HAP-1 (cell line): ENCODE measurements at places on chromosomes 5 and 9.

DNA sequence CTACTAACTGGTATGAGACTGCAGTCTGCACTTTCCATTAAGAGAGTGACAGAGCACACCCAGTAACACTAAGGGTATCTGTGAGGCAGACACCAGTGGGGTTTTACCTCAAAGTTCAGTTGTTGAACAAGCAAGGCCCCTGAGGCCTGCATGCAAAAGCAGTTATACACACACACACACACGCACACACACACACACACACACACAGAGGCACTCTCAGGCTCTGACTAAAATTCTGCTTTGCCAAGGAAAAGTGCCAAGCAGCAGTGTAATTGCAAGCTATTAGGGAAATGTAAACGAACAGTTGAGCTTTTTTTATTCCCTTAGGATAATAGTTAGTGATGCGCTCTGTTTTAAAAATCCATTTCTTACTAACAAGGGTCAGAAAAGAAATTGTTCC, 377.1 kb downstream of the SPOCK1 start:
- DNase-seq = no peak

GRCh38 chr5:32362527-32362926, 49.8 kb upstream of the MTMR12 start:
- no peak for DNase-seq

- no peak for DNase-seq
Measured at GRCh38 chr9:122055701-122056100, 37.4 kb downstream of the TTLL11 start.

GRCh38 chr5:148565148-148565547, 89.2 kb downstream of the HTR4 start:
- DNase-seq = no peak

- DNase-seq = no peak
Measured at GRCh38 chr5:66224274-66224673, 80.2 kb downstream of the SREK1 start.

DNA sequence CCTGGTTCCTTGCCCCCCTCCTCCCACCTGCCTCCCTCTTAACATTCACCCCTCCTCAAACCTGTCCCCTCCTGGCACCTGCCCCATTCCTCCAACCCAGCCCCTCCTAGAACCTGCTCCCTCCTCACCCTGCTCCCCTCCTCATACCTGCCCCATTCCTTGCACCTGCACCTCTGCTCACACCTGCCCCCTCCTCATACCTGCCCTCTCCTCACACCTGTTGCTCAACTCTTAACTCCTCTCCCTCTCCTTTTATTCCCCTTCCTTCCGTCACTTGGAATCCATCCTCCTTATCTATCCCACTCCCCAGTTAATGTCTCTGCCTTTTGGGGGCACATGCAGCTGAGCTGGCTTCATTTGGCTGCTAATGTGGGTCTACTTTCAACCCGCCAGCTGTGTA, 712.1 kb downstream of the MTRR start:
- DNase-seq = no peak

DNA sequence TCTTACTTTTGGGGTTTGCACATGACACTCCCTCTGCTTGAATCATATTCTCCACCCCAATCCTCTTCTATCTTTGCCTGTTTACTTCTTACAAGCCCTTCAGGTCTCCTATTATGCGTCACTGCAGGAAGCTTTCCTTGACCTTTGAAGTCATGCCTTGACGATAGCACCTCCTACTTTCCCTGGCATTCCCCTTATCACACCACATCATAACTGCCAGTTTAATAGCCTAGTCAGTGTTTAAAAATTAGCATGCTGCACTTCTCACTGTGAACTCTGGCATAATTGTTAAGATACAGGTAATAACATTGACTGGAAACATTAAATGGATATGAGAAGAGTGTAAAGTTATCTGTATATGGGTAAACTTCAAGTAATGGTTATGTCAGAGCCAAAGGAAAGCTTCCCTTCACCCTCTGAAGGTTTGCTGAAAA, 37.1 kb upstream of the CEP120 start:
- no peak for DNase-seq

DNA sequence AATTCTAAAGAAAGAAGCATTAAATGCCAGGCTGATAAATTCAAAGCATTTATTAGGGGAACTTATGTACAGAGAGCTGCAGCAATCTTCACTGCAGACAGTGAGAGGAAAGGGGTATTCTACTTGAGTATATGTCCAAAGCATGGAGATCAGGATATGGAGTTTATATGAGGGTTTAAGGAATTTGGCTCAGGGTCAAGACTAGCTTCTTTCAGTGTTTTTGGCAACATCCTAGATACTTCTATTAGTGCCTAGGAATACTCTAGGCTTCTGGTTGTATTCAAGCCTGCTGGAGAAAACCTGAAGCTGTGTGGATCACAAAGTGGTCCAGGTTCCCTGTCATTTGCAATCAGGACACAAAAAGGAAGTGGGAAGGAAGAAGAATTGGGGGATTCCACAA, 194.6 kb downstream of the CETN3 start:
- no peak for DNase-seq

GRCh38 chr5:120255214-120255613, 208.9 kb upstream of the PRR16 start:
- no peak for DNase-seq

DNA sequence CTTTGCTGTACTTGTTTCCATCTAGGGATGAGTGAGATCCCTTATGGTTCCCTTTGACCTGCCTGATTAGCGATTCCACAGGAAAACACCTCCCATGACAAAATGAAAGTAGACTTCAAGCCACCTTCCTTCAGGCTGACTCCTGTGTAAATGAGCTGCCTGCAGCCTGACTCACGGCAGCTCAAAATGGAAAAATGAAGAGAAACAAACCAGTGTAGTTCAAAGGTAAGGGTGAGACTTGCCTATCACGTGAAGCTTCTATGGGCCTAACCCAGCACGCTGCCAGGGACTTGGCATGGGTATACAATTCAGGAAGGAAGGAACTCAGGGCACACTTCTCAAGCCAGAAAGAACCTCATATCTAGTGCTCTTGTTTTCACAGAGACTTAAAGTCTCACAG, 110.1 kb upstream of the LRRTM2 start:
- DNase-seq = no peak

GRCh38 chr9:107239474-107239873, 43.6 kb upstream of the RAD23B start:
- no peak for DNase-seq

GRCh38 chr5:23484096-23484495, 23.3 kb upstream of the PRDM9 start:
- DNase-seq = no peak

- no peak for DNase-seq
Measured at GRCh38 chr5:89071941-89072331, 189.0 kb upstream of the MEF2C start.

DNA sequence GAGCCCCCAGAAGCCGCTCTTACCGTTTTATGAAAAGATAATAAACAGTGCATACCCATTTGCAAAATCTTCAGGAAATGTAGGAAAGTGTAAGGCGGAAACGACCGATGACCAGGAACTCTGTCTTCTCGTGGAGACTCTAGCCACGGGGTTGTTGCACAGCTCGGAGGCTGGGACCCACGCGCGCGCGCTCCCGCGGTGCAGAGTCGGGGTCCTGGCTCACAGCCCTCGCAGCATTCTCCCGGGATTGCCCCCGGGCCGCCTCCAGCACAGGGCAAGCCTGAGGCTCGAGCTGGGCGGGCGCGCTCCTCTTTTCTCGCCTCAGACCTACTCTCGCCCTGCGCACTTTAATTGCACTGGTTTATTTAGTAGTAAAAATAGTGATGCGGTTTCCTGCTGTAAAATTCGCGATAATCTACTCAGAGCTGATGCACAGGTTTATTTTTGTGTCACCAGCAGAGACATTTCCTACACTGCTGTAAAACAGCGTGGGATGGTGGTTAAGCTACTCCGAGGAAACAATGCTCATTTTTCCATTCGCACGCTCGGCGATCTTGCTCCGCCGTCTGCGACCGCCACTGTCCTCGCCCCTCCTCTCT, 15.5 kb downstream of the TRIM7 start:
- DNase-seq = peak; percentile 37

- no peak for DNase-seq
Measured at GRCh38 chr5:135511761-135512575, 23.8 kb downstream of the NEUROG1 start.

DNA sequence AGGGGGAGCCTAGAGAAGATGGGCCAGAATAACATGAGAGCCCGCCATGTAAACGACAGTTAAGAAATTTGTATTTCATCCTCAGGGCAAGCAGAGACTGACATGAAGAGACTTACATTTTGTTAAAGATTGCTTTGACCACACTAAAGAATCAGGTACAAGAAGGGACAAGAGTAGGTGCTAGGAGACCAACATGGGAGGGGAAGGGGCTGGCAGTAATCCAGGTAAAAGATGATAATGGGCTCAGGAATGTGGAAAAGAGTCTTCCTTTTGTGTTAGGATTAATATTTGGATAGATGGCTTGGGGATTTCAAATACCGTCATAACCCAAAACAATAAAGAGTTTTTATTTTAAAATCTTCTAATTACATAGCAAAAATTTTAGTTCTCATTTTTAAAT, 137.3 kb downstream of the ZNF462 start:
- DNase-seq = no peak

DNA sequence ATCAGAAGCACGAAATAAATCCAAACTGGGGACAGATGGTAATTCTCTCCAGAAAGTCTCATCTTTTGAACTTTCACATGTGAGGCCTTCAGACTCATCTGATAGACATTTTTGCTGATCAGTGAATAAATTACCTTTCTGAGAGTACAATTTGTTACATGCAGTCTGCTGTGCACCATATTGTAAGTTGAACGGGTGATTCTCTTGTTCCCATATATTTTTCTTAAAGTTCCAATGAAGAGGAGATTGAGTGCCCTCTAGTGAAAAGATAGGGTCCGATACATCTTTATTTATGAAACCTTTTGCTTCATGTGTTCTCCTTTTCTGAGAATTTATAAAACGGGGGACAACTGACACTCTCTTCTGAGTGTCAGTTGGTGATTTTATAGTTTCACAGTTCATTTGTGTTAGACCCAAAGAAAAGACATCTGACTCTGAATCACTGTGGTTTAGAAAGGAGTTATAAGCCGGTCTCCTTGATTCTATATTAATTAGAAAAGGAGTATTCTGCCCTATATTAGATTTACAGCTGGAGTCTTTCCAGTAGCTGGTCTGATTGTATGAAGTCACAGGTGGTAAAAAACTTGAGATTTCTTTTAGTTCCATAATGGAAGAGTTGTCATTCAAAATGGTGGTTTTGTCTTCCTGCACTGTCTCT, 30.4 kb downstream of the GNG10 start:
- DNase-seq = peak; percentile 63

DNA sequence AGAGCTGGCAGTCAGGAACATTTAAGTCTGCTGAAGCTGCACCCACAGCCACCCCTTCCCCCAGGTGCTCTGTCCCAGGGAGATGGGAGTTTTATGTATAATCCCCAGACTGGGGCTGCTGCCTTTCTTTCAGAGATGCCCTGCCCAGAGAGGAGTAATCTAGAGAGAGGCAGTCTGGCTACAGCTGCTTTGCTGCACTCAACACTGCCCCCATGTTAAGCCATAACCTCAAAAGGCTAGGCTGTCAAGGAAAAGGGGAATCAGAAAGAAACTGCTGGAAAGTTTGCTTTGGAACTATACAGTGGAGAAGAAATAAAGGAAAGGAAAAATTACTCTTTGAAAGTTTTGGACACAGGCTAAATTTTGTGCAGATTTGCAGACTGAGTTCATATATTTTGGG, 127.2 kb downstream of the MACIR start:
- DNase-seq = no peak

GRCh38 chr9:99425124-99425523, 203.0 kb downstream of the SEC61B start:
- no peak for DNase-seq
